Mesenchymal stem cell (in vitro differentiated cells and primary cell): ENCODE measurements at places on chromosomes 4 and X.
A peak's percentile ranks its signal among the peaks of the same experiment; 100 is the strongest.

- DNase-seq, result no peak
Measured at GRCh38 chr4:41209187-41209586, 5.2 kb downstream of the APBB2 start.

- no peak for DNase-seq
Measured at GRCh38 chr4:23700197-23700596, 189.7 kb downstream of the PPARGC1A start.

GRCh38 chr4:66294638-66295037 lies 624.3 kb upstream of the EPHA5 start:
- no peak for DNase-seq

DNA sequence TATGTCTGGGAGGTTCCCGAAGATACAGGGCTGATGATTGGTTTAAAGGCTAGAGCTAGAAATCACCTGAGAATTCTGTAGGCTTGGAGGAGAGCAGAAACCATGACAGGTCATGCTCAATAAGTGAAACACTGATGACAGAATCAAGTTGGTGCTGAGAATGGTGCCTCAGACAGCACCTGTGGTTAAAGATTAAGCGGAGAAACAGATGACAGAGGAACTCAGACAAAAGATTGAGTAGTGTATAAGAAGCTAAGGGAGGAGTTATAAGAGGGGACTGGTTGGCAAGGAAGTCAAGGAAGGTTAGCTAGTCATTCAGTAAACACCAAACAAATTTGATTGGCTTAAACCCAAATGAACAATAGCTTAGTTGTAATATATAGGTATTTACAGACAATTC lies 385.4 kb upstream of the CNKSR2 start:
- DNase-seq, result no peak

DNA sequence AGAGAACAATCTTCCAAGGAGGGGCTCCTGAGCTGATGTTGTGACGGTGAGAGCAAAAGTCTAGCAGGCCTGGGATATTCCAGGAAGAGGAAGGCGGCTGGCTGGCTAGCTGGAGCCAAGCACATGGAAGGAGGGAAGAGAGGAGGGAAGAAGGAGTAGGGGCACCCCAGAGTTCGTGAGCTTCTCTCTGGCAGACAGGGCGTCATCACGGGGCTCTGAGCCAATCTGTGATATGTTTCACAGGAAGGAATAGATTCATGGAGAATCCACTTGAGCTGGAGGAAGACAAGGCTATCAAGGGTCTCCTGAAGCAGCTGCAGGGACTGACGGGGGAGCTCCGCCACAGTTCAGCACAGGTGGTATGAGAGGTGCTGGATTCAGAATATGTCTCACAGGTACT lies 73.6 kb downstream of the DHRSX start:
- no peak for DNase-seq

DNA sequence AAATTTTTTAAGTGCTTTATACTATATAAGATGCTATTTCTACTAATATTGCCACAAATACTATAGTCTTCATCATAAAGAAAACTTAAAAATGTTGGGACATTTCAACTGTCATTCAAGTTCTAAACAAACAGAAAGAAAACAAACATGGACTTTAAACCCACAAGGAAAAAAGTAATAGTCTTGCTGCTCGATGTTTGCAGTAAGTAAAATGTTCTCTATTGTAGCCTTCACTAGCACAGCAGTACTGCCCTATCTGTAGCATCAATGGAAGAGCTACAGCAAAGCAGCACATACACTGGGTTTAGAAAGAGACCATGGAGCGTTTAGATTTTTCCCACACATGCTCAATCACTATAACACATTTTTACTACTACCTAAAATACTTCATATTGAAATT lies 146.8 kb downstream of the KLHL13 start:
- no peak for DNase-seq

- peak; percentile 7 for DNase-seq
Measured at GRCh38 chrX:83845397-83845796, 15.5 kb upstream of the CYLC1 start.

DNA sequence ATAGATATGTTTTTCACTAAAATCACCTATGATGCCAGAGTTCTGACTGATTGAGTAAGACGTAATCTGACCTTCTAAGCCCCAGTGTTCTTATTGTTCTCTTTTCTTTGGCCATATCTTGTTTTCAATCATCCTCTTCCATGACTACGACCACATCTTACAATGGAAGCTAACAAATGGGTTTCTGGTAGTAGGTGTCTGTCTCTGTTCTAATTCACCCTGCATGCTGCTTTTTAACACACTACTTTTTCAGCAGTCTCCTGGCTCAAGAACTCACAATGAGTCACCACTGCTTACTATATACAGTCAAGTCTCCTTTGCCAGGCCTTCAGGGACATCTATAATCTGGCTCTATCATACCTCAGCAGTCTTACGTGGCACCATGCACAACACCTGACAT lies 146.1 kb downstream of the NEXMIF start:
- no peak for DNase-seq

GRCh38 chr4:95304898-95305297 lies 243.9 kb downstream of the UNC5C start:
- peak; percentile 65 for DNase-seq

DNA sequence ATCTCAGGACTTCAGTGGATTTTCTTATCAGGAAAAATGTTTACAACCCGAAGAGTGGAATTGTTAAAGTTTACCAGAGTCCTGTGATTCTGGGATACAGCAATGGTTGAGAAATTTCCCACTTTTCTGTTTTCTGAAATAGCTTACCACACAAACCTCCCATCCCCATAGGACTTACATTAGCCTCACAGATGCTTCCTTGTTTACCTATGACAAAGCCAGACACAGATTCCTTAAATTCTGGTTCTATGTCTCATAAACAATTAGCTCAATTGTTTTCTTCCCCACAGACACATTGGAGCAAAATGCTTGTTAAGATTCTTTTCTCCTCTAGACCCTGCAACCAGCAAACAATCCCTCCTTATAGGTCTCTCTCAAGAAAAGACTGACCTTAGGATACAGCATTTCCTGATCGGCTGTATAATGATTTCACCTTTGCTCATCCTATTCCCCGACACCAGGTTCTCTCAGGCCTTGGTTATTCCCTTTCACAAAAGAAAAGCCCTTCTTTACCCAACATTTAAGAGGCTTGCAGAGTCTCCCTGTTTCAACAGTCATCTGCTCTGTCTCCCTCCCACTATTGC lies 886.2 kb downstream of the ARAP2 start:
- peak; percentile 69 for DNase-seq

- DNase-seq, result no peak
Measured at GRCh38 chr4:168522356-168522755, 25.5 kb downstream of the PALLD start.

DNA sequence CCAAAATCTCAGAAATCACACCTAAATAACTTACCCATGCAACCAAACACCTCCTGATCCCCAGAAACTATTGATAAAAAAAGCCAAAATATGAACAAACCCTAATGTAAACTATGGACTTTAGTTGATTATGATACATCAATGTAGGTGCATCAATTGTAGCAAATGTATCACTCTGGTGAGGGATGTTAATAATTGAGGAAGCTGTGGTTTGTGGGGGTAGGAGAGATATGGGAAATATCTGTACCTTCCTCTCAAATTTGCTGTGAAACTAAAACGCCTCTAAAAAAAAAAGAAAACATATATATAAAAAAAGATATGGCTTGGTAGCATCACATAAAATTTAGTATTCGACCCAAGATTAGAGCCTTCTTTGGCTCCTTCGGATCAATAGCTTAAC lies 144.3 kb upstream of the CPEB2 start:
- DNase-seq, result no peak

GRCh38 chr4:126799971-126800574 lies 832.7 kb upstream of the INTU start:
- peak; percentile 54 for DNase-seq

DNA sequence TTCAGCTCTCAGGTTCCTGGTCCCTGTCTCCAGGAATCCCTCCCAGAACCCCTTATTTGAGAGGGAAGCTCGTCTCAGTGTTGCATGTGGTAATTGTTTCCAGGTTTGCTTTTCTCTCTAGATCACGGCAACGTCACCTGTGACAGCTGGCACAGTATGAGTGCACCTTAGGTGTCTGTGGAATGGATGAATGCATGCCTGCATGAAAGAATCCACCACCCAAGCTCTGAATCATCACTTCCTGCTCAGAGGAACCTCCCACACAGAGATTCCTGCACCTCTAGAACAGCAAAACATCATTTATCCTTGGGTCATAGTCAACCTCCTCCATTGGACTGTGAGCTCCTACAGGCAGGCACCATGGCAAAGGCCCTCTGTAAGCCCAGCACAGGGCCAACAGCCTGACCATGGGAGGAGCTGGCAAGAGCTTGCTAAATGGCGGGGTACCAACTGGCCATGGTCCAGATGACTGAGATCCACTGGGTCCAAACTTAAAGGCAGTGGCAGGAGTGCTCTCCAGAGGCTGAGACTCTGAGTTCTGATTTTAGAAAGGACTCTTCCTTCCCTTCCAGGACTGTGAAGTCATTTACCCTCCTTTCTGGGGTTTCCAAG lies 116.2 kb downstream of the SLC2A9 start:
- DNase-seq, result no peak
